Suppressor macrophage treated with lipopolysaccharide for 4 hours (primary cell): ENCODE measurements at places on chromosomes 13 and 19.

GRCh38 chr19:44684892-44685863 lies 13.8 kb upstream of the CEACAM16 start:
- DNase-seq = peak; percentile 88

DNA sequence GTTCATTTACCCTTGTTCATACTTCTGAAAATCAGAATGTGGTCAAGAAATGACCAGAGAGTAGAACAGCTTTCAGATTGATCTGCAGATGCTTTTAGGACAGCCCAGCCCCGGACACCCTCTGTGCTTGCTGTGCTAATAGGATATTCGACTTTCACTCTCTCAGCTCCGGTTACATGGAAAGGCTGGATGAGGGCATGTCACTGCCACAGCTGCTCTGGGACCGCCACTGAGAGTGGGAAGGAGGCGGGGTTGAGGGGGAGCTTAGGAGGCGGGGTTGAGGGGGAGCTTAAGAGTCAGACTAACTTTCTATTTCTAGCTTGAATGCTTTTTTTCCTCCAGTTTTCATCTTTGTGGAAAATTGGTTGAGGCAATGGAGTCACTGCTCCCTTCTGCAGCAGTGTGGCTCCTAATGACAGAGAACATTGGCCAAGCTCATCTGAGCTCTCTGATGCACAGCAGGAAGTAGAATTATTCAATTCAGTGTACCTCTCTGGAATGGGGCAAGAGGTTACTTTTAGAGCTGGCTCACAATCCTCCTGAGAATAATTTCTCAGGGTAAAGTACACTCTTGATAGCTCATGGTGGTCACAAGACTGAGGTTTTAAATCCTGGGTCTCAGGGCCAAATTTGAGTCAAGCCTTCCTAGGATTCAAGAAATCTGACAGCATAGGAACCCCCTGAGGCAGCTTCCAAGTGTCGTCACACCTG lies 74.6 kb upstream of the NPAS1 start:
- no peak for DNase-seq

DNA sequence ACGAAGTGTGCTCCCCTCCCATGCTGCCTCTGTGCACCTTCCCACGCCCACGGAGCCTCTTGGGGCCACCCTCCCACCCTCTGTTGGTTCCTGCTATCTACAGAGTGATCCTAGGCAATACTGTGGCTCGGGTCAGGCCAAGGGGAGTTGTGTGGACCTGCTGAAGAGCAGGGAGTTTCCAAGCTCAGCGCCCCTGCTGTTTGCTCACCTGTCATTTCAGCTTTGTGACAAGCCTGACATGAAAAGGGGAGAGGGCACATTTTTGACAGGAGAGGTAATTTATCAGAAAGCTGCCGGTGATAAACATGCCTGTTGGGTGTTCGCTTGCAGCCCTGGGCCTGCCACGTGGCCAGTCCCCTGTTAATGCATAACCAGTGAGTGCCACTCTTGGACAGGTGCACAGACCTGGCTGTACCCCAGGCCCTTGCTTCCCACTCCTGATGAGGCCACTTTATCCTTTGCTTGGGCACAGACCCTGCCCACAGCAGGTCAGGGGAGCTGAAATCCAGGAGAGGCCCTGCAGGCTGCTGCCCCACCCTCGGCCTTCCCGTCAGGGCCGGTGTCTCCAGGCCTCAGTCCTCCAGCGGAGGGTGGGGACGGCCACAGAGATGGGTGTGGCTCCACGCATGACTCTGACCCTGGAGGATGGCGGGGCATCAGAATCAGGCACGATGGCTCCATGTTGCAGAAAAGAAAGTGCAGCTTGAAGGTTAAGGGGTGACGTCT lies 201.5 kb upstream of the GPR12 start:
- peak; percentile 8 for DNase-seq

GRCh38 chr19:56991912-56992311 lies 127.9 kb upstream of the USP29 start:
- DNase-seq = no peak

- DNase-seq = no peak
Measured at GRCh38 chr19:9786342-9786741, 17.8 kb upstream of the ZNF846 start.

DNA sequence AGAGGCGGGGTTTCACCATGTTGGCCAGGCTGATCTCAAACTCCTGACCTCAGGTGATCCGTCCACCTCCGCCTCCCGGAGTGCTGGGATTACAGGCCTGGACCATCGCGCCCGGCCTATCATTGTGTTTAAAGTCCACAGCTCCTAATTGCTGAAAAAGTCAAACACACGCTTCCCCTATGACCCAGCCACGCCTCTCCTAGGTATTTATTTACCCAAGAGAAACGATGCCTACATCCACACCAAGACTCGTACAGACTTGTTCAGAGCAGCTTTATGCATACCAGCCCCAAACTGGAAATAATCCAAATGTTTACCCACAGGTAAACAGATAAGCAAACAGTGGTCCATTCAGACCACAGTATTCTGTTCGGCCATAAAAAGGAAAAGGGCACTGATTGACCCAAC lies 15.1 kb downstream of the ZNRF4 start:
- DNase-seq = no peak

DNA sequence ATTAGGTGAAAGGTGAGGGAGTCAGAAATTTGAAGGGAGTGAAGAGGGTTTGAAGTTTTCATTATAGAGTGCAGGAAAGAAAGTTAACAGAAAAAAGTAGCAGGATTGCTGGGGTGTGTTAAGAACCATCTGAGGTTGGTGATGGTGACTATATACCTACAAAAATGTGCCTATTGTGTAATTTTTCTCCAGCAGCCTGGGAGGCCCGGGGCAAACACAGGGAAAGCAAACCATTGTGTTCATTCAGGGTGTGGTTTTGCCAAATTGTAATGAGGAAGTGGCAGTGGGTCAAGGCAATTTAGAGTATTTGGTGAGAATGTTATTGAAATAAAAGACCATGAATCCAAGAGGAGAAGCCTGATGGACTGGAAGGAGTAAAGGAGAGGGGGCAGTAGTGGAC lies 8.2 kb upstream of the SUCLA2 start:
- DNase-seq = no peak

- no peak for DNase-seq
Measured at GRCh38 chr13:22061806-22062391, 391.0 kb downstream of the FGF9 start.

DNA sequence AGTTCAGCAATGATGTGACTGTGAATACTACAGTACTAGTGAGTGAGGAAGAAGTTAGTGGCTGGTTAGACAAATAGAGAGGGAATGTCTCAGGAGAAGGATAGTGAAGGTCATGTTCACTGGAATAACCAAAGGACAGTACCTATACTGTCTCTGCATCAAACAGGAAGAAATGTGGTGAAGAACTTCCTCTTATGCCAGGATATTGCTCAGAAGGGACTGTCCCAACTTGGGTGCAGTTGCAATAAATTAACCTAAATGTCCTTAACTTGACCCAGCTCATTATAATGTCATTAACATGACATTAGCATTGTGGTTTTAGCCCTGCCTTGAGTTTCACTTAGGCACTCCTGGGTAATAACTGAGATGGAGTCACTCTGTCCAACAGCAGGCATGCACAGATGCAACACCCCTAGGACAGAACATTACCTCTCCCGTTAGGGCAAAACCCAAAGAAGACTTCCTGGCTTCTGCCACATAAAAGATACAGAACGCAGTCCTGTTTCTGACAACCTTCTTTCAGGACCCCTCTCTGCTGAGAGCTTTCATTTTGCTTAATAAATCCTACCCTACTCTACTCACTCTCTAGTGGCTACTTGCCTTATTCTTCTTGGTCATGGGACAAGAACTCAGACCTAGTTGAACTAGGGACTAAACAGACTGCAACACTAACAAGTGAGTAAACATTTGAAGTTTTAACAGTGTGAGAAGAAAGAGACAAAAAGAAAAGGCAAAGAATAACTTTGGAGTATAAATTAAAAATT lies 1591.6 kb upstream of the MIR17HG start:
- no peak for DNase-seq

GRCh38 chr13:112067871-112068539 lies 1.1 kb downstream of the SOX1 start:
- no peak for DNase-seq

DNA sequence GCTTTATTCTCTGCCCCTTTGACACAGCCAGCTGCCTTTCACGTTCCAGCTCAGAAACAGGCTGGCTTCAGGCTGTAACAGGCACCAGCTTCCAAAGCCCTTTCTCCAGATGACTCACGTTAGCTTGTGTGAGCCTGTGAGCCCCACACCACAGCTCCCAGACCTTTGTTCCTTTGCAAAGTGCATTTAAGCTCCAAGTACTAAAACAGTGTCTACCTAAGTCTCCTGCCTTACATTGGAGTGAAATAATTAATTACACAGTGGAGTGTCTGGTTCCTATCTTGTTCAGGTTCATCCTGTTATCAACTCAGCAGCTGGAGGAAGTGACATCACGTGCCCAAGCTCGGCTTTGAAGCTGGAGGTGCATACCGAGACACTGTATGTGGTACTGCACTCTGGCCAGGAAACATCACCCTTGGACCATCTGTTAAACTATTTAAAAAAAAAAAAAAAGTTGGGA lies 475.8 kb downstream of the FOXO1 start:
- no peak for DNase-seq

DNA sequence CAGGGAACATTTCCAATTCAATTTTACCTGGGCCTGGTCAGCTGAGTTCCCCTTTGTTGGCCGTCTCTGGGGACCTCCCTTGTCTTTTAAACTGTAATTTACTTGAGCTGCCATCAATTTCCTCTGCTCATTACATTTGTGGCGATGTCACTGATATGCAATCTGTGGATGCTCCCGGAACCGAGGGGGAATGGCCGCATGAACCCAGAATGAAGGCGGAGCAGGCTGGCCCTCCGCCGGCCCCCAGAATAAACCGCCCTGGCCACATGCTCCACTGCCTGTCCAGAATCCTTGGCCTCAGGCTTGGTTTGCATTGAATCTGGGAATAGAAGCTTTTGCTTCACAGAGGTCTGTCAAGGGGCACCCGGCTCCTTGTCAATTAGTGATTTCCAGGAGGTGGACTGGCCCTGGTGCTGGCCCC lies 276.8 kb downstream of the TEX29 start:
- DNase-seq = no peak

- peak; percentile 16 for DNase-seq
Measured at GRCh38 chr13:40026174-40026585, 370.7 kb downstream of the COG6 start.

GRCh38 chr19:49315111-49315510 lies 9.9 kb downstream of the SLC6A16 start:
- no peak for DNase-seq
